ENCODE measurements at places on chromosomes 2 and 18. TPM values are rescaled to one million over a fixed set of nuclear protein-coding genes. Genes with fewer than 3 reads are reported as not detected.

DNA sequence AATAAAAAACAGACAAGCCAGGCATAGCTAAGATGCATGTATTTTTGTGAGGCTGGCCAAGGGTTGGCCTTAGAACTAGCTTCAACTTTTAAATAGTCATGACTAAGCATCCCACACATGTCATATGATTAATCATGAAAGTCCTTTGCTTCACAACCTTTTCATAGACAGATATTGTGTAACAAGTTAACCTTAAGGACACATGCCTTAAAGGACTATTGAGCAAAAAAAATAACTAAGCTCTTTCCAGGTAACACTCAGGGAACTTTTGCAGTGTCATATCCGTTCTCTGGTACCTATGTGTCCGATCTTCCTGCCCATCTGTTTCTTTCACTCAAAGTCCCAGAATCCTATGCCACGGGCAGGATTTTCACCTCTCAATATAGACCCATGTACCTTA lies 498.4 kb downstream of the STK39 start:
- DNase-seq, result peak; percentile 51

GRCh38 chr2:101400506-101401325 lies 13.4 kb upstream of the CREG2 start:
- DNase-seq, result peak; percentile 14

DNA sequence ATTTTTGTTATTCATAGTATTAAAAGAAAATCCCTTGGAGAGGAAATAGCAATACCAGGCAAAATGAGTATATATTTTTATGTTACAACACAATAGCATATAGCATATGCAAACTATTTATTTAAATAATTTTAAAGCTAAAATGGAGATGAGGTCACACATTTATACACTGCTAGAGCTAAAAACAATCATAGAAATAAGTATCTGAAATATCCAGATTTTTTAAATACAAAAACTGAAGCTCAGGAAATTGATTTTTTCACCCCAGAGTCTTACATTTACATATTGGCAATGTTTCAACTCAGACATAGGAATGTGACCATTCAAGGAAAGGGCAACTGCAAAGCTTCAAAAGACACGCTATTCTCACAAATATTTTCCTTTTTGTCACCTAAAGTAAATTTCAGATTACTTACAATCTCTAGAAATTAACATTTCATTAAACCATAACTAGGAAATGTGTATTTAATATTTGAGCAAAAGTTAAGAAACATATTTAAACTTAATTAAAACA lies 8.9 kb downstream of the TFPI start:
- no peak for DNase-seq

- DNase-seq, result no peak
Observed at GRCh38 chr18:13543811-13544732, 182.3 kb downstream of the FAM210A start.

DNA sequence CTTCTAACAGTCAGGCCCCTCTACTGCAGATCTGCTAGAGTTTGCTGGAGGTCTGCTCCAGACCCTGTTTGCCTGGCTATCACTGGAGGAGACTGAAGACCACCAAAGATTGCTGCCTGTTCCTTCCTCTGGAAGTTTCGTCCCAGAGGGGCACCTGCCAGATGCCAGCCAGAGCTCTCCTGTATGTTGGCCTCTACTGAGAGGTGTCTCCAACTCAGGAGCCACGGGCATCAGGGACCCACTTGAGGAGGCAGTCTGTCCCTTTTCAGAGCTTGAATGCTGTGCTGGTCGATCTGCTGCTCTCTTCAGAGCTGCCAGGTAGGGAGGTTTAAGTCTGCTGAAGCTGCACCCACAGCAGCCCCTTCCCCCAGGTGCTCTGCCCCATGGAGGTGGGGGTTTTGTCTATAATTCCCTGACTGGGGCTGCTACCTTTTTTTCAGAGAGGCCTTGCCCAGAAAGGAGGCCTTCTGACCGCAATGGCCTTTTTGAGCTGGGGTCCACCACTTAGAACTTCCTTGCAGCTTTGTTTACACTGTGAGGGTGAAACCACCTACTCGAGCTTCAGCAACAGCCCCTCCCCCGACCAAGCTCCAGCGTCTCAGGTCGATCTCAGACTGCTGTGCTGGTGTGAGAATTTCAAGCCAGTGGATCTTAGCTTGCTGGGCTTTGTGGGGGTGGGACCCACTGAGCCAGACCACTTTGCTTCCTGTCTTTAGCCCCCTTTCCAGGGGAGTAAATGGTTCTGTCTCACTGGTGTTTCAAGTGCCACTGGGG lies 566.0 kb downstream of the NR4A2 start:
- no peak for DNase-seq

GRCh38 chr2:180933332-180933731 lies 47.1 kb upstream of the UBE2E3 start:
- DNase-seq, result no peak

ABCG8 gene
- total RNA-seq, result not detected

SLC4A3 gene
- 0.75 TPM for total RNA-seq

Measured in Caki2 (cell line).